HFFc6 (cell line): ENCODE measurements at places on chromosomes 1 and 21. TPM values are rescaled to one million over a fixed set of nuclear protein-coding genes. Genes with fewer than 3 reads are reported as not detected.

DNA sequence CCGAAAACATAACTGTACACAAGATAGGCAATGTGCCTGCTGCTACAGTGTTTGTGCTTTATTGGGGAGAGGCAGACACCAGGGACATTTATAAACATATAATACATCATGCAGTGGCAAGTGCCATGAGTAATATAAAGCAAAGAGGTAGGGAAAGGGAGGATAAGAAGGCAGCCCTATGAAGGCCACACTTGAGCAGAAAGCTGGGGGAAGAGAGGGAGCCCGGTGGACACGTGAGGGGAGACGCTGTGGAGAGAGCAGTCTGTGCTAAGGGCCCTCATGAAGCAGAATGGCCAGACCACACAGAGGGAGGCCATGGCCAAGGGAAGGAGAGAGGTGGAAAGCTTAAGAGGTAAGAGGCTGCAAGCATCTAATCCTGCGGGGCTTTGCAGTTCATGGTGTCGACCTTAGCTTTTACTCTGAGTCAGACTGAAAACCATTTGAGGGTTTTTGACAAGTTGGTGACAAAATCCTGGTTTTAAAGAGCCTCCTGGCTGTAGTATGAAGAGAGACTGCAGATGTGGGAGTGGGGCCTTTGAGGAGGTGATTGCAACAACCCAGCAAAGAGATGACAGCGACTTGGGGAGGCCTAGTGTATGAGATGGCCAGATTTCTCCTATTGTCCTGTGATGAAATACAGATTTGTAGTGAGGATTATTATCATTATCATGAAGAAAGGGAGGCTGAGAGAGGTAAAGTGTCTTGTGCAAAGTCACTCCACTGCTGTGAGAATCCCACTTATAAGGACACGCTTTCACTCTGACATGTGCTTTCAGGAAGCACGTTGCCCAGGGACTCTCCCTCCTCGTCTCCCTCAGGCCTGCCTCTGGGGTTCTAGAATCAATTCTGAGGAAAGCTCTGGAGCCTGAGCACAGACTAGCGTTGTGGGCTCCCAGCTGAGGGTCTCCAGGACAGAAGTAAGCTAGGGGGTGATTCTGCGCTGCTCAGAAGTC lies 192.9 kb downstream of the RHOU start:
- no peak for DNase-seq

DNA sequence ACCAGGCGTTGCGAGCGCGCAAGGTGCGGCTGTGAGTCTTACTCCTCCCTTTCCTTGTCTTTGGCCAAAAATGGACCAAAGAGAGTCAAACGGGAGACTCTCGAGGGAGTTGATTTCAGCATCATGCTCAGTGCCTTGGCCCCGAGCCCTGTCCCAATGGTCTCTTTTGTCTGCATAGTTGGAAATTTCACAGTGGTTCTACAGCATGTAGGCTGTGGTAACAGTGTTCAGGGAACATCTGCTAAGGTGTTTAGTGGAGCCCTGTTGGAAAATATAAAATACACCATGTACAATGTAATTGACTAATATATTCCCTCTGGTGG lies 2.7 kb downstream of the CACNA1E start:
- DNase-seq, result no peak

The MATN1 gene
- not detected in 3 replicates for total RNA-seq

The ZNF670 gene
- 0.83 to 1.7 TPM (median 1.5 TPM) in 3 replicates for total RNA-seq

The KDF1 gene
- not detected in 3 replicates for total RNA-seq

DNA sequence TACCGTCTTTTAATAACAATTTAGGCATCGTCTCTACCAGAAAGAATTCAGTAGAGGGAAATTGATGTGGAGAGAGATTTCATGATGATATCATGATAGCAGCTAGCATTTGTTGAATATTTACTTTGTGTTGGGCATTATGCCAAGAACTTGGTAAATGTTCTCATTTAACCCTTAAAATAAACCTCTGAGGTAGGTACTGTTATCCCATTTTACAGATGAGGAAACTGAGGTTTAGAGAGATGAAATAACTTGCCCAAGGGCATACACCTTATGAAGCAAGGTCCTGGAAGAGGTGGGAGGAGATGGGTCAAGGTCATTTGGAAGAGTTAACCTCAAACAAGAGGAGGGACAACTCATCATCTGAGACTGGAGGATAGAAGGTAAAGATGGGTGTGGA lies 34.8 kb downstream of the TSNAX start:
- DNase-seq, result no peak

- no peak for DNase-seq
Measured at GRCh38 chr1:22351768-22352080, 99.9 kb upstream of the ZBTB40 start.

GRCh38 chr1:75492011-75492410 lies 118.9 kb downstream of the SLC44A5 start:
- DNase-seq, result no peak

DNA sequence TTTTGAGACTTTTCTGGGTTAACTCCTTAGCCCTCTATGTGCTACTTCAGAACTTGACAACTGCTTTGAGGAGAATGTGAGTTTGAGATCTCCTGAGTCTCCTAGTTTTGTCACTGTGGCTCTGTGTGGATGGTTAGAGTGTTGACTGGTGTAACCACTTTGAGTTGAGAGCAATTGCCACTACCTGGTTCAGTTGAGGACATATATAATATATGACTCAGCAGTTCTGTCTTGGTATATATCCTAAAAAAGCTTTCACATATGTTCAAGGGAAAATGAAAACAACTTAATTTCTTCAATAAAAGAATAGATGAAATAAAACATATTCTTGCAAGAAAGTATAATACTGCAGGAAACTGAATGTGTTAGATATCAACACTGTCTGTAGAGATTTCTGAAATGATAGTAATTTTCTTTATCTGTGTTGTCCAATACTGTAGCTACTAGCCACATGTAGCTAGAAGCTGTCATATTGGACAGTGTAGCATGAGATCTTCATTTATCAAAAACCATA lies 96.7 kb upstream of the QSOX1 start:
- DNase-seq, result no peak

GRCh38 chr1:217953922-217954321 lies 322.8 kb downstream of the SPATA17 start:
- no peak for DNase-seq

DNA sequence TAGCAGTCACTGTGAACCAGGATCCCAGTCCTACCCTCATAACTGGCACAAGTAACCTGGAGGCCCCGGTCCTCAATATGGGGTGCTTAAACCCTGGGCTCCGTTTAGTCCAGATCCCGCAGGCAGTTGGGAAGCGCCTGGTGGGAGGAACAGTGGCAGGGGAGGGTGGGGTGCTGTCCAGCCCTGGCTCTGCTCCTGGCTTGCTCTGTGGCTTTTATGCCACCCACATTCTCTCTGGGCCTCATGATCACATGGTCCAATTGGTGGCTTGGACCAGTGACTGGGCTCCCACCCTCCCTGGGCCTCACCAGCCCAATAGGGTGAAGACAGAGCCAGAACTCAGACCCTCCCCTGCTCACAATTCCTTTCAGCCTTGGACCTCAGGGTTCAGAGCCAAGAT lies 2.9 kb downstream of the CD164L2 start:
- no peak for DNase-seq
